ENCODE measurements at places on chromosomes 3 and 15.

DNA sequence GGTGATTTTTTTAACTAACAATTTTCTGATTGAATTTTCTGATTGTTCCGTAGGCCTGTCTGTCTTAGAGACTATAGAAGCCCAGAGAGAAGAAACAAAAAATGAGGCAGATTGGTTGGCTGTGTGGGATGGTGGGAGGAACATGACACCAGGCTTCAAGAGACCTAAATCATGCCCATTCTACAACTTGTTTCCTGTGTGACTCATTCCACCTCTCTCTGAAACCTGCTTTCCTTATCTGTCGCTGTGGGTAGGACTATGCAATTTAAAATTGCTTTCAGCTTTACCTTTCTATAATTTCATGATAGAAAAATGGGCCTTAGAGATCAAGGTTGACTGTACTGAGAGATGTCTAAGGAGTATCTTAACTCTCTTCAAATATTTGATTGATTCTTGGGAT, 44.5 kb downstream of the OXNAD1 start:
- no peak for DNase-seq

DNA sequence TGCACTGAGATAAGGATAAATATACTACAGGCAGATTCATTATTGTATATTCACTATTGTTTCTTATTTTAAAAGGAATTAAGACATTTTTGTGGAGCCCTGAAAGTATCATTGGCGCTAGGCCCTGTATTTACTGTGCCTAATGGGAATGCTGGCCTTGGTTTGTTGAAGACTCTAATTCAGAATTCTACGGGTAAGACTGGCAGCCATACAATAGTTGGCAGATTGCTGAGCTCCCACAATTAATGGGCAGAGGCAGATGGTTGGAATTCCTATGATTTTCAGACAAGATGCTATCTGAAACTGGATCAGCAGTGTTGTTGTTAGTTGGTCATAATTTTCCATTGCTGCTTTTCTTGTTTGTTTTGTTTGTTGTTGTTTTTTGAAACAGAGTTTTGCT, 14.7 kb downstream of the PGBD4 start:
- DNase-seq, result no peak

GRCh38 chr3:12115849-12116248, 42.9 kb downstream of the TIMP4 start:
- no peak for DNase-seq

GRCh38 chr15:25596644-25597562, 158.1 kb upstream of the UBE3A start:
- no peak for DNase-seq

GRCh38 chr3:107813026-107813425, 277.8 kb downstream of the CD47 start:
- DNase-seq, result no peak

GRCh38 chr3:117068301-117068700, 358.7 kb downstream of the TUSC7 start:
- no peak for DNase-seq

GRCh38 chr15:89129123-89129815, 41.0 kb downstream of the ABHD2 start:
- DNase-seq, result no peak

DNA sequence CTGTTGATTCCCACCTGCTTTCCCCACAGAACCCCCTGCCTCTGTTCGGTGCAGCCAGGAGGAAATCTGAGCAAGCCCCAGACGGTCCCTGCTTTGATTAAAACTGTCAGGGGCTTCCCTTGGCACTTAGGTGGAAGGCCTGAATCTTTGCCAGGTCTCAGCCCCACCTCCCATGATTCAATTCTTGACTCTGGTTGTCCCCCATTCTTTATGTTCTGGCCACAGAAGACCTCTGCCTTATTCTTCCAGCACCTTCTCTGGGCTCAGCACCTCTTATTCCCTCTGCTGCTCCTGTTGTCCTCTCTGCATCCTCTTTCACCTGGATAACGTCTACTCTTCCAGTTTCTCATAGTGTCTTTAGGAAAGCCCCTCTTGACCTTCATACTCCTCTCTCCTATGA, 349.4 kb downstream of the PTPRG start:
- no peak for DNase-seq

DNA sequence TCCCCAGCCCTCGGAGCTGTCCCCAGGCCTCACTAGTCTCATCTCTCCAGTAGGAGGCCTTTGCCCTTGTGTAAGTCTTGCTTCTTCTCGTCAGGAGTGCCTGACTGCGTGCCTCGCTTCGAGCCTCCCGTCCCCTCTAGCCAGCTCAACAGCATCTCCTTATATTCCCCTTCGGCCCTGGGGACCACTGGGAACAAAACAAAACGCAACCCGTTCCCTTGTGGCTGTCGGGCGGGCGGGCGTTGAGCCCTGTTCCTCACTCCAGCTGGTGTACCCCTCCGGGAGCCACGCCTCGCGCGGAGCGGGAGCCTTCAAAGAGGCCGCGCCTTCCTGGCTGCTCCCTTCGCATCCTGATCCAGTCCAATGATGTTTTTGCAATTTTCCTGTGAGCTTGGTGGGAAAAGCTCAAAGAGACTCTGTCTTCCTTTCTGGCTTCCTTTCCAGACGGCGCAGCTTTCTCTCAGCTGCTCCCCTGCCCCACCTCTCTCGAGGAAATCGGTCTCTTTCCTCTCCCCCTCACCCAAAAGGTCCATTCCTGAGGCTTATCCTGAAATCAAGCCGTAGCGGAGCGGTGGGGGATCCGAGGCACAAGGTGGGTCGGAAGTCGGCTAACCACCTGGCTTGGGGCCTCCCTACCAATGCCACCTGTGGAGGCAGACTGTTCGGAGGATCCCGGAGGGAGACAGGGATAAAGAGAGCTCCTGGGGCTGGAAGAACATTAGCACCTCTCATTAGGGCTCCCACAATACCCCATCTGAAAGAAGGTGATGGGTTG, 33.4 kb upstream of the SRP14 start:
- DNase-seq, result no peak
